T-helper 17 cell (primary cell): ENCODE measurements at places on chromosomes 2 and 18.

- H3K4me1 ChIP-seq = peaks cover 2% of the 10 kb centered on the region
- peaks cover 44% of the 10 kb centered on the region for H3K27me3 ChIP-seq
- DNase-seq = no peak
- H3K27ac ChIP-seq = no peak overlapping the region
- H3K4me3 ChIP-seq = no peak overlapping the region
- H3K36me3 ChIP-seq = peaks cover 2% of the 10 kb centered on the region
Observed at GRCh38 chr2:238727585-238728329, 120.1 kb upstream of the TWIST2 start.

DNA sequence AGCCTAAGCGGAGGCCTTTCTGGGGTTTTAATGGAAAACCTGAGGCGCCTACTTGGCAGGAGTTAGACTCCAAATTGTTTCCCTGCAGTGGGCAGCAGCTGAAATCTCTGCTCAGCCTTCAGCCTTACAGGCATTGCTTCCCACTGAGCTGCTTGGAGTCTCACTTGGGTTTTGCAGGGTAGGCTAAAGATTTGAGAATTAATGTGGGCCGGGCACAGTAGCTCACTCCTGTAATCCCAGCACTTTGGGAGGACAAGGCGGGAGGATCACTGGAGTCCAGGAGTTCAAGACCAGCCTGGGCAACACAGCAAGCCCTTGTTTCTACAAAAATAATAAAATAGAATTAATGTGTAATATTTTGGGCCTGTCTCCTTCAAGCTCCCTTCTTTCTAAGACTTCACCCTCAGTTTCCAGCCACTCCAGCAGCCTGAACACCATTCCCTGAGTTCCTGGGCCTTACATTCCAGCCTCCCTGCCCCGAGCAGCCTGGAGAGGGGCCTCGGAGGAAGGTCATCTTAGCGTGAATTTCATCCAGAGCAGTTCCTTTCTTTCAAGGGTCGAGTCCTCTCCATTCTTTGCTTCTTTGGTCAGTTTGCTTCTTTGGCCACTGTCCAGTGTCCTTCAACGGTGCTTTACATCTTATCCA, 9.1 kb upstream of the RAB17 start:
- no peaks in the 10 kb centered on the region for H3K36me3 ChIP-seq
- H3K27ac ChIP-seq = peak overlapping the region; percentile 97
- H3K27me3 ChIP-seq = no peaks in the 10 kb centered on the region

- no peak overlapping the region for H3K27ac ChIP-seq
- H3K36me3 ChIP-seq = peaks cover 9% of the 10 kb centered on the region
- DNase-seq = no peak
- peaks cover 79% of the 10 kb centered on the region for H3K27me3 ChIP-seq
Observed at GRCh38 chr18:50401888-50402287, 27.0 kb downstream of the SKA1 start.

DNA sequence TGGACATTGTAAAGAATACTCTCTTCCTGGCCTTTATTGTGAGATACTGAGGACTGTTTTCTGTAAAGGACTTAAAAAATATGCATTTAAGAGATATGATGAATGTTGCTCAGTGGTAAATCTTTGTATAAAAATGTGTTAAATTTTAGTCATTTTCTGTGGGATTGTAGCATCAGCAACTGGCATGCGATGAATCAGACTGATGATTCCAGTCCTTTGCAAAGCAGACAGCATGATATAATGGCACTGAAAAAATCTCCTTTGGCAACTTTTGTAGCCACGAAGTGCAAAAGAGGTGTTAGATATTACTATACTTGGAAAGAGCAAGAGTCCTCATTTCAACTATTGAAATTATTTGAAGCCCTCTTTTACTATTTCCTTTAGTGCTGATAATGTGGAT, 678.7 kb downstream of the PLCL1 start:
- H3K36me3 ChIP-seq = no peaks in the 10 kb centered on the region
- DNase-seq = no peak
- no peaks in the 10 kb centered on the region for H3K4me1 ChIP-seq
- H3K27ac ChIP-seq = no peak overlapping the region

DNA sequence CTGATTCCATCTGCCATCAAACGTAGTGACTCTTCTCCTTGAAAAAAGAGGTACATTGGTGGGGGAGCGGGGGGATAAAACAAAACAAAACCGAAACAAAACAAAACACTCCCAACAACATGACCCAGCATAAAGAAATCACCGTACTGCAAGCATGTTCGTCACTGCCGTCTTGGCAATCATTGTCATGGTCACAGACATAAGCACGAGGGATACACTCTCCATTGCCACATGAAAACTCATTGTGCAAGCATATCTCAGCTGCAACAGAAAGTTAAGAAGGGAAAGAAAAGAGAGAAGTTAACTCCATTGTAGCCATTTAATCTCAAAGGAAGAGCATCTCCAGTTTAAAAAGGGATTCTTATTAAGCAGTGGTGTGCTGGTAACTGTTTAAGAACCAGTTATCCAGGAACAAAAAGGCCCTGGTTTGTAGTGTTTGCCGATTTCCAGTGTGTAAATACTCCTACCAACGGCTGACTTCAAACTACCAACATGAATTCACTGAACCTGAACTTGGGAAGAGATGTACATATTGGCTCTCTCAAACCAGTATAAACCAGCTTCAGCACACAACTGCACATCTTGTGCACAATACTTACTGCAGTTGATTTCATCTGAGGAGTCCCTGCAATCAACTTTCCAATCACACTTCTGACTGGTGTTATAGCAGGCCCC, 68.2 kb downstream of the LRP2 start:
- no peaks in the 10 kb centered on the region for H3K36me3 ChIP-seq
- DNase-seq = no peak
- H3K4me3 ChIP-seq = no peak overlapping the region
- H3K27me3 ChIP-seq = peaks cover 45% of the 10 kb centered on the region
- no peaks in the 10 kb centered on the region for H3K4me1 ChIP-seq

- H3K27me3 ChIP-seq = peaks cover 30% of the 10 kb centered on the region
- no peak for DNase-seq
Observed at GRCh38 chr2:236434593-236434992, 135.0 kb upstream of the ACKR3 start.

GRCh38 chr2:226002438-226002837, 602.9 kb downstream of the NYAP2 start:
- no peak overlapping the region for H3K4me3 ChIP-seq
- H3K27me3 ChIP-seq = no peaks in the 10 kb centered on the region
- H3K4me1 ChIP-seq = no peaks in the 10 kb centered on the region
- H3K27ac ChIP-seq = no peak overlapping the region
- no peaks in the 10 kb centered on the region for H3K36me3 ChIP-seq
- no peak for DNase-seq

DNA sequence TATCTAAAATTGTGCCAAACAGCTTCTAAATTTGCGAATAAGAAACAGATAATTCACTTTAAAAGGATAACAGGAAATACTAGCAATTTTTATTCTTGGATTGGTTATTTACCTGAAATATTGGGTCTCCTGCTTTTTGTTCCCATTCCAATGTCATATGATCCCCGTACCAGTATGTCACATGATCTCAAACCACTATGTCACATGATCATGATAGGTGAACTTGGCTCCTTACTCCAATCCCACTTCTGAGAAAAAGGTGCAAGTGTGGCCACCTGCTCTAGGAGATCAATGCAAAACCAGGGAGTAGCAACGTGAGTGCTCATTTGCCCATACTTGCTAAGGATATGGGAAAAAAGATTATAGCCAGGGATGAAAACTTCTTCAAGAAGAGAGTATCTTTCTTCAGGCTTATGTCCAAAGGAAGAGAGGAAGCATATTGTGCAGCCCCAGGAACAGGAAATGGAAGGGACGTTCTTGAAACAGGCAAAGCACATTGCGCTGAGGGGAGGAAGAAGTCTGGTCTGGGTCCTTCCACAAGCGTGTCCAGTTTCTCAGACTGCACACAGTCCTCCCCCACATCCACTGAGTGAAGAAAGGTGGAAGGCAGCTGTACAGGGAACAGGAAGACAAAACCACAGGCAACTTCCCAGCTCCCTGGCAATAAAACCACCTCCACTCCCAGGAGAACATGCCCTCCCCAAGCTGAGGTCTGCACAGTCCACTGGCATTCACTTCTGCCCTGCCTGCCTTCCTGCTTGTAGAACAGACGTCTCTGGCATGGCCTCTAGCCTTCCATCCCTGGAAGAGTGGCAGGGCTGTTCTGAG, at the start of gene LYG2:
Gene LYG2, minus strand, starts transcription at position 176 of the 828 bp plus-strand sequence. CDS start 1,406 bp downstream, outside the sequence.
- DNase-seq = no peak
- H3K27me3 ChIP-seq = no peaks in the 10 kb centered on the region
- H3K4me1 ChIP-seq = peaks cover 4% of the 10 kb centered on the region
- H3K4me3 ChIP-seq = no peak within 1 kb of the TSS
- no peak within 1 kb of the TSS for H3K27ac ChIP-seq

DNA sequence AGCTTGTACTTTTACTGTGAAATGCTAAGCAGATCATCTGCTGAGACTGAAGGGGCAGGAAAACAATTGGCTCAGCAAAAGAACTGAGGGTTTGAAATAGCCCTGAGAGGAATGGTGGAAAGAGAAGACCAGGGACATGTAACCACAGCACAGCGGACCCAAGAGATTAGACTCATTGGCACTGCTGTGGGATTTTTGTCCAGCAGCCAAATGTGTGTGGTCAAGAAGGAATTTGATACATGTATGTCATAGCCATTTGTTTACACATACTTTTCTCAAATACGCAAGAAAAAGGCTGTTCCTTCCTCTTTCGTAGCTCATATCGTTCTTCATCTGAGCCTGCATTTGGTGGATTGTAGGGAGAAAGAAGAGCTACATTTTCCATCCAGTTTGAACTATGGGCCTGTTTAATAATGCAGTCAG, 73.8 kb downstream of the TRABD2A start:
- H3K27ac ChIP-seq = peak overlapping the region; percentile 41
- no peak for DNase-seq
- no peaks in the 10 kb centered on the region for H3K27me3 ChIP-seq
- H3K4me3 ChIP-seq = no peak overlapping the region

DNA sequence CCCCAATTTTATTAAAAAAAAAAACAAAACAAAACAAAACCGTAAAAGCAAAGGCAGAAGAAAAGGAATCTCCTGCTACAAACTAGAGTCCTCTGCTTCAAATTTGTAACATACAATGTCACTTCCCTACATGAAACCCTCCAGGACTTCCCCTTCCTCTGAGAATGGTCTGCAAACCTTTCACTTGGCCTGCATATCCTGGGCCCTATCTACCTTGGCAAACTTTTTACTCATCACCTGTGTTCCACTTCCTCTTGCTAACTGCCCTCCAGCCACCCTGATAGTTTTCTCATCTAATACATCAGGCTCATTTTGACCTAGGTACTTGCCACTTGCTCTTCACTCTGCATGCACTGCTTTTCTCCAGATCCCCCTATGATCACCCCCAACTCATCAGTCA, 255.5 kb downstream of the ETAA1 start:
- no peak overlapping the region for H3K4me3 ChIP-seq
- H3K4me1 ChIP-seq = no peaks in the 10 kb centered on the region
- no peak for DNase-seq
- H3K27me3 ChIP-seq = no peaks in the 10 kb centered on the region
- H3K36me3 ChIP-seq = no peaks in the 10 kb centered on the region

DNA sequence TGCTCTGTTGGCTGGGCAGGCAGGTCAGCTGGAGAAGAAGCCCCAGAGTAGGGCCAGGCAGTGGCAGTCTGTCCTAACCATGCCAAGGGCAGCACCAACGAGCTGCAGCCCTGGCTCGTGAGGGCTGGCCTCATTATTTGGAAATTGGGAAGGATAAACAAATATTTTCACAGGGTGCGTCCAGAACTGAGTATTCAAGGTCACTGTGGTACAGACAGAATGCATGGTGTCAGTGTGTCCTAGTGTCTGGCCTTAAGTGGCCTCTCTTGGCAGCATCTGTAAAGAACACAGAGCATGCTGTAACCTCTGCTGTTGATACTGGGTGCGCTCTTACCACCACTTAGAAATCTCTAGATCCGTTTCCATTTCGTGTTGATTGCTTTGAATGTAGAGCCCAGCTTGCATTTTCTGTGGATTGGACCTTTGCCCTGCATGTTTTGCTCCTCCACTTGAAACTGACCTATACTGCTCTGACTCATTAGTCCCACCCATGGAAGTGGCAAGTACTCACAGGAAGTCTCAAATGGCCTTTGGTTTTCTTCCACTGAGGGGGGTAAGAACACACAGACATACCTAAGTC, 88.2 kb downstream of the GREB1L start:
- H3K4me3 ChIP-seq = no peak overlapping the region
- H3K27ac ChIP-seq = no peak overlapping the region
- no peaks in the 10 kb centered on the region for H3K27me3 ChIP-seq
- DNase-seq = no peak
- H3K4me1 ChIP-seq = no peaks in the 10 kb centered on the region

- H3K27ac ChIP-seq = peak overlapping the region; percentile 93
- peak overlapping the region; percentile 41 for H3K4me3 ChIP-seq
- DNase-seq = peak; percentile 27
- peaks cover 3% of the 10 kb centered on the region for H3K36me3 ChIP-seq
- no peaks in the 10 kb centered on the region for H3K27me3 ChIP-seq
- peaks cover 52% of the 10 kb centered on the region for H3K4me1 ChIP-seq
Observed at GRCh38 chr2:134411828-134412638, 158.2 kb downstream of the MGAT5 start.

GRCh38 chr2:215421859-215422461, 13.9 kb downstream of the FN1 start:
- H3K36me3 ChIP-seq = peaks cover 3% of the 10 kb centered on the region
- DNase-seq = no peak
- no peak overlapping the region for H3K27ac ChIP-seq
- H3K4me3 ChIP-seq = no peak overlapping the region

GRCh38 chr18:23238152-23238531, 102.9 kb downstream of the CABLES1 start:
- peak overlapping the region; percentile 95 for H3K27ac ChIP-seq
- DNase-seq = no peak
- H3K36me3 ChIP-seq = no peaks in the 10 kb centered on the region
- no peaks in the 10 kb centered on the region for H3K27me3 ChIP-seq
- H3K4me3 ChIP-seq = peak overlapping the region; percentile 86

DNA sequence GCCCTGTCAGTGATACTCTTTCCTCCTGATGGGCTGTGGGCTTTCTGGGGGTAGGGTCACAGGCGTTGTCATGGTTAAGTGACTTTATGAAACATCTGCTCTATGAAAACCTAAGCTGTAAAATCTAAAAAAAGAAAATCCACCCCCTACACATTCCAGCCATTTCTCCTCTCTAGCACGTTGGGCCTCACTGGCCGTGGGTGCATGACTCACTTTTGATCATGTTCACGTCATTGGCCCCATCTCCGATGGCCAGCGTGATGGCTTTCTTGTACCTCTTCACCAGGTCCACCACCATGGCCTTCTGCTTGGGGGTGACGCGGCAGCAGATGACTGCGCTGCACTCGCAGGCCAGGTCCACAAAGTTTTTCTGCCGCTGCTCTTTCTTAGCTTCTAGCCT, 39.3 kb upstream of the NARS1 start:
- H3K4me3 ChIP-seq = no peak overlapping the region
- DNase-seq = no peak
- peaks cover 2% of the 10 kb centered on the region for H3K36me3 ChIP-seq

GRCh38 chr2:184698476-184698875, 100.1 kb downstream of the ZNF804A start:
- no peaks in the 10 kb centered on the region for H3K36me3 ChIP-seq
- H3K27me3 ChIP-seq = no peaks in the 10 kb centered on the region
- H3K27ac ChIP-seq = no peak overlapping the region
- no peaks in the 10 kb centered on the region for H3K4me1 ChIP-seq
- DNase-seq = no peak
- H3K4me3 ChIP-seq = no peak overlapping the region
